Amygdala (tissue), 56 donors: ENCODE measurements at places on chromosomes 2 and 18.

DNA sequence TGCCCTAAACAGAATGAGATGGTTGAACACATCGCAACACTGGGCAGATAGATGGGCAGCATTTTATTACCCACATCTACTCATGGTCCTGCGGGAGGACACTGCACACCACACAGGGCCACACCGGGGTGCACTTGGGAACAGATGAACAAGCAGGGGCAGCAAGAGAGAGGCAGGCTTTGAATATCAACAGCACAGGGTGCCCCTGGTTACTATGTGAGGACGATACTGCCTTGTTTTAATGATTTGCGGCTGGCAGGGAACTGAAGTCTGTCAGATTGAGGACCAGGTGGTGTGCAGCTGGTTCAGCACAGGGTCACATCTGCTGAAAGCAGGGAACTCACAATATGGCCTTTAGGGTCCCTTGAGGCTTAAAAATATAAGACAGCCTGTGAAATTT lies 195.7 kb downstream of the PIEZO2 start:
- DNase-seq, result no peak

DNA sequence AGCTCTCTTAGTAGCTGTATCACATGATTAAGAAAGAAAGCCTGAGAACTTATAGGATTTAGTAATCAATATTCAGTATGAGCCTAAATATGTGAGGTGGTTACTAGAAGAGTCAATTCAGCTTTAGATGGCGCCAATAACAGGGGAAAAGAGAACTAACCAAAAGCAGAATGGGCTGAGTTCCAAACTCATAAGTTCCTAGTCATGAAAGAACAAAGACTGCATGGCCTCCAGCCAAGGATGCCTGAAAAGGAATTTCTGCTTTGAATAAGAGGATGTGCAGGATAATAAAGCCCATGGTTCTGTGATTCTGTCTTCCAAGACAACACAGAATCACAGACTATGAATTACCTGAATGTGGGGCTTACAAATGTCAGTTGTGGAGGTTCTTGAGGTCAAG lies 196.5 kb downstream of the SATB2 start:
- no peak for DNase-seq

DNA sequence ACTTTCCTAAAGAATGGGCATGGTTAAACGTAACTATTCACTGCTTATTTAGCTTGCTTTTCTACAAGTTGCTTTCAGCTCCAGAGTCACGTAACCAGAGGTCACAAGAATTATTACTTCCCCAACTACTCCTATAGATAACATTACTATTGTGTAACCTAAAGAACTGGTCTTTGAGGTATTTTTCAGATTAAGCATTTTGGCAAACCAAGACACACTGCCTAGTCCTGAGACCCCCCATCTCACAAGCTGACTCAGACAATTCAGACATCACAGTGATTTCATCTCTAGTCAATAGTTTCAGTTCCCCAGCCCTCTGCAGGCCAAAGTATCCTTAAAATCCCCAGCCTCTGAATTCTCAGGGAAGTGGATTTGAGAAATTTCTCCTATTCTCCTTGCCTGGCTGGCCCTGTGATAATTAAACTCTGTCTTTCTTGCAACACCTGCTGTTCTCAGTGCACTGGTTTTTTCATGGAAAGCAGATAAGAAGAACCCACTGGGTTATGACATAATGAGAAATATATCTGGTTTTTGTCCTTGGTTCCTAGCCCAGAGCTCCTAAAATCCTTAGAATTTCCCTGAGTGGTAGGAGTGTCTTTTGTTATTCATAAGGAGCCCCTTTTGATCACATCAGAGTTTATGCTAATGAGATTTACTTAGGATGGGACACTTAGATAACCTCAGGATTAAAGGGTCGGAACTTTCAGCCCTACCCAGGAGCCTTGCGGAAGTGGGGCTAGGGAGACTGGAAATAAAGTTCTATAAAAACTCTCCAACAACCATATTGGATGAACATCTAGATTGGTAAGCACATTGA lies 1310.8 kb upstream of the CHAC2 start:
- no peak for DNase-seq

DNA sequence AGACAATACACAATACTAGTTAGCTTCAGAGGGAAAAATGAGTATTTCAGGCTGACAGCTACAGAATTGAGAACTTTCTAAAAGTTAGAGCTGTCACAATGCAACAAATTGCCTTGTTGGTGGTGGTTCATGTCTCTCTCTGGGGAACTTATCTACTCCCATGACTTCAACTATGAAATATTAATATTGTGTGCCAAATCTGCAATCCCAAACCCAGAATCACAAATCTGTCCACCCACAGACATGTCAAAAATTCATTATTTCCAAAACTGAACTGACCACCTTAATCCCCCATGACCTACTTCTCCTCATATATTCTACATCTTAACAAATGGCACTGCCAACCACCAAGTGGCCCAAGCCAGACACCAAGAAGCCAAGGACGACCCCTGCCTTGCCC lies 143.5 kb downstream of the TCF4 start:
- DNase-seq, result no peak

GRCh38 chr2:10078704-10079265 lies 1.4 kb downstream of the CYS1 start:
- peak; percentile 32 for DNase-seq

DNA sequence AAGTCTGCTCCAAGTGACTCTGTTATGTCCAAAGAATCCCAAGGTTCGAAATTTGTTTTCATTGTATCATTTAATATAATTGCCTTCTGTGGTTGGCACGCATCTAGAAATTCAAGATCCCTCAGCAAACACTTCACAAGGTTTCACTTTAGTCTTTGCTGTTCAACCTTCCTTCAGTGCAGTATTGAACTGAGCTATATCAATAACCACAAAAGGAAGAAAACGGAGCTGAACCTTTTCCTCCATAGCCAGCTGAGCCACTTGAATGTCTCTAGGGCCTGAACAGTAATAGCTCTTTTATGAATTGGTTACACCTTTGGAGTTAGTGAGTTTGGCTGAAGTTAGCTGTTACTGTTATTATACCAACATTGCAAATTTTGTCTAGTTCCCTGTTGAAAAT lies 357.7 kb upstream of the HNRNPA3 start:
- no peak for DNase-seq

DNA sequence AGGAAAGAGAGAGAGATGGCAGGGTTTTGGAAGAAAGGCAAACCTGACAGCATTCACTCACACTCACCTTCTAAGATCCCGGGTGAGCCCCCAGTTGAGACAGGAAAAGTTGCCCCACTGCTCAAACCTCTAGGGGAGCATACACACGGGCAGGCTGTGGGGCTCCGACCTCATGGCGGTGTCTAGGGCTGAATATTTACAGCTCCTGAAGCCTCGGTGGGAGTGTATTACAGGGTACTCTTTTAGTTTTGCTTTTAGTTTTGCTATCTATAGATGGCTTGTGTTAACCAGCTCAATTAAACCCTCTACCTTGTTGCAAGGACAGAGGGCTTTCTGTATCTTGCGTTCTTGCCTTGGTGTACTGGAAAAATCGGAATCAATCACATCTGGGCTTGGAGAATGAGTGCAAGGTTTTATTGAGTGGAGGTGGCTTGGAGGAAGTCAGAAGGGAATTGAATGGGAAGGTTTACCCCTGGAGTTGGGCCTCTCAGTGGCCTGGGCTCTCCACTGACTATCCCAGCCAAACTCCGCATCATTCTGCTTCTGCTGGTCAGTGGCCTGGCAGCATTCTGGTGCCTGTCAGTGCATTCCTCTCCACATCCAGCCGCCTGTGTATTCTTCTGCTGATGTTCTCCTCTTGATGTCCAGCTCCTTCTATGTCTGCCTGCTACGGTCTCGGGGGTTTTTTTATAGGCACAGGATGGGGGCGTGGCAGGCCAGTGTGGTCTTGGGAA lies 10.1 kb upstream of the IFIH1 start:
- no peak for DNase-seq

- DNase-seq, result no peak
Observed at GRCh38 chr2:197803033-197803444, 1.4 kb upstream of the PLCL1 start.

DNA sequence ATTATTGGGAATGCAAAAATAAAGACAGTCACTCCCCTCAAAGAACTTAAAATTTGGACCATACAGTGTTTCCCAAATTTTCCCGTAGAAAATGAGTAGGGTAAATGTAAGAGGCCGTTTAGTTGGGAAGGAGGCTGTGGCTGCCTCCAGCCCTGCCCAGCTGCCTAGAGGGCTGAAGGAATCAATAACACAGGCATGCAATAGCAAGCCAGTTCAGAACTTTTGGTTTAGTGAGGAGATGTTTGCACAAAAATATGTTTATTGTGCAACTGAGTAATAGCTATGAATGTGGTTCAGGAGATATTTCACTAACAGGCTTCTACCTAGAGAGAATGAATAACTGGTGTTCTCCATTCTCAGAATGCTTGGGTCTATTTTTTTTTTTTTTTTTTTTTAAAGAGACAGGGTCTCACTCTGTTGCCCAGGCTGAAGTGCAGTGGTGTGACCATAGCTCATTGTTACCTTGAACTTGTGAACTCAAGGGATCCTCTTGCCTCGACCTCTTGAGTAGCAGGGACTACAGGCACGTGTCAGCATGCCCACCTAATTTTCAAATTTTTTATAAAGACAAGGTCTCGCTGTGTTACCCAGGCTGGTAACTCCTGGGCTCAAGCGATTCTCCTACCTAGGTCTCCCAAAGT lies 23.6 kb downstream of the UGP2 start:
- no peak for DNase-seq

DNA sequence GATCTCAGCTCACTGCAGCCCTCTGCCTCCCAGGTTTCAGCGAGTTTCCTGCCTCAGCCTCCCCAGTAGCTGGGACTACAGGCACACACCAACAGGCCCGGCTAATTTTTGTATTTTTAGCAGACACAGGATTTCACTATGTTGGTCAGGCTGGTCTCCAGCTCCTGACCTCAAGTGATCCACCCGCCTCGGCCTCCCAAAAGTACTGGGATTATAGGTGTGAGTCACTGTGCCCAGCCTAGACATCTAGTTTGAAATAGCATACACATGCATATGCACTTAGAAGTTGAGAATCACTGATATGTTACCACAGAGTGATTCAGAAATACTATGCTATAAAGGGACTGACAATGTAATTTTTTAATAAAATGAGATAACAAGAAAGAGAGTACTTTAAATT lies 69.8 kb upstream of the CDKL4 start:
- DNase-seq, result no peak

DNA sequence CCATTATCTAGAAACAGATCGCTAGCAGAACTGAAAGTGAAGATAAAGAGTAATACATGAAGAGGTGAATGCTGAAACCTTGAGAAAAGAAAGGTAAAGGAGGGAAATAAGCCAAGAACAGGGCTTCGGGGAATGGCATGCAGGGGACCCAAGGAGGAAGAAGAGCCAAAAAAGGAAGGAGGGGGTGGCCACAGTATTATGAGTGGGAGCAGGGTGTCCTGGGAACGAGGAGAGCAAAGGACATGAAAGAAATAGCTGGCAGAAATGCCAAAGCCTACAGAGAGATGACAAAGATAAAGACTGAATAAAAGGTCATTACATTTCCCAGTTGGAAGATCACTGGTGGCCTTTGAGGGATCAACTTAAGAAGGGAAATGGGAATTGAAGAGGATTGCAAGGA lies 82.9 kb downstream of the ACTR3 start:
- no peak for DNase-seq

DNA sequence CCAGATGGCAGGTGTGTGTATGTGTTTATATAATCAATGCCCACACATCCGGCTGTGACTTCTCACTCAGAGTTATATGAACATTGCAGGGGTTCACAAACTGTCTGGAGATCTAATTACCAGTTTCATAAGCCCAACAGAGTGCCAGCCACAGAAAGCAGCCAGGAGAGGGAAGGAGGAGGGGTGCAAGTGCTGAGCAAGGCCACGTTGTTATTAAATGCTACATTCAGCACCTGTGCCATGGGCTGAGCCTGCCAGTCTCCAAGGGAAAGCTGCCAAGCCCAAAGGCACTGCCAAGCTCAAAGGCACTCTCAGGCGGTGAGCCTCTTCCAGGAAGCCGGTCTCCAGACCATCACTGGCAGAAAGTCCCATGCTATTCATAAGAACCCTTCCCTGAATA lies 17.4 kb downstream of the XDH start:
- DNase-seq, result no peak

GRCh38 chr2:234905547-234906265 lies 46.1 kb upstream of the SH3BP4 start:
- no peak for DNase-seq

GRCh38 chr18:35835833-35836232 lies 136.6 kb upstream of the RMP24 start:
- DNase-seq, result no peak

GRCh38 chr2:226609366-226609765 lies 190.3 kb downstream of the IRS1 start:
- DNase-seq, result no peak

DNA sequence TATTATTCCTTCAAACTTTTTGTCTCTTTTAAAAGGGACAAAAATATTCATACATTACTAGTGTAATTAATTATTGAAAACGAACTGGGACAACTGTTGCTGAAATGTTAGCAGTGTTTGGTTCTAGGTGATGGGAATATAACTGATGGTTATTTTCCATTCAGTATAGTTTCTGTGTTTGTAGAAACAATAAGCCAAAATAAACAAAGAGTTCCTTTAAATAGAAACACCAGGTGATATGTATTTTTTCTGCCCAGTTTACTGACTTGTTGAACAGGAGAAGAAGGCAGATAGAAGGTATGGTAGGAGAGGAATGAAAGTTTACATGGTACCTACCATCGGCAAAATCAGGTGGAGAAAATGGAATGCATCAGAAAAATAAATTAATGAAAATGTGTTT lies 74.2 kb downstream of the LYPD6B start:
- DNase-seq, result no peak

- no peak for DNase-seq
Observed at GRCh38 chr18:24369426-24369825, 28.2 kb downstream of the OSBPL1A start.

- no peak for DNase-seq
Observed at GRCh38 chr2:230981704-230982103, 14.2 kb upstream of the SPATA3 start.

DNA sequence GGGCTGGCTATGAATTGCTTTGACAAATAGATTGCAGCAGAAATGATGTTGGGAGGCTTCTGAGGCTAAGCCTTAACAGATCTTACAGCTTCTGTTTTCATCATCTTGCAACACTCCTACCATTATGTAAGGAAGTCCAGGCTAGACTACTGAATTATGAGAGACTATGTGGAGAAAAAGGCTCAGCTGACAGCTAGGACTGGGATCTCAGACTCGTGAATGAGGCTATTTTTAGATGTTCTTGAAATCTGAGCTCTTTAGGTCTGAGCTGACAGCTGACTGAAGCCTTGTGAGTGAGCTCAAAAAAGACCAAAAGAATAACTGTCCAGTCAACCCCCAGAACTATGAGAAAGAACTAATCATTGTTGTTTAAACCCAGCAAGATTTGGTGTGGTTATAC lies 70.3 kb downstream of the VWC2L start:
- DNase-seq, result peak; percentile 15

DNA sequence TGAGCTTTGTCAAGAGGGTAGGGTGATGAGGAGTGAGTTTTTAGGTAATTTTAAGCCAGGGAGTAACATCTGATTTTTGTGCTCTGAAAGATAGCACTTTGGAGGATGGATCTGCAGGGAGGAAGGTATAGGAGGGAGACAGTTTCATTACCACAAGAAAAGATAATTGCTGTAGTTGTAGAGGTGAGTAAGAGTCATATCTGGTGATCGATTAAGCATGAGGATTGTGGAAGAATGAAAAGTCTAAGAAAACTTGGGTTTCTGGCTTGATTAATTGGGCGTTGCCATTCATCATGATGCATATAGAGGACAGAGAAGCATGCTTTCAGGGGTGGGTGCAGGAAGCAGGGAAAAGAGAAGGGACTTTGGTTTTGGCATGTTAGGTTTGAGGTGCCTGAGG lies 18.5 kb downstream of the KCMF1 start:
- DNase-seq, result no peak

- no peak for DNase-seq
Observed at GRCh38 chr2:10094271-10094814, 14.1 kb upstream of the CYS1 start.

GRCh38 chr18:14747513-14748474 lies at the start of gene ANKRD30B:
ANKRD30B (plus strand) TSS chr18:14748172; CDS start chr18:14748420, 248 bp downstream.
- DNase-seq, result no peak
